ENCODE measurements at places on chromosomes 2 and 18.

DNA sequence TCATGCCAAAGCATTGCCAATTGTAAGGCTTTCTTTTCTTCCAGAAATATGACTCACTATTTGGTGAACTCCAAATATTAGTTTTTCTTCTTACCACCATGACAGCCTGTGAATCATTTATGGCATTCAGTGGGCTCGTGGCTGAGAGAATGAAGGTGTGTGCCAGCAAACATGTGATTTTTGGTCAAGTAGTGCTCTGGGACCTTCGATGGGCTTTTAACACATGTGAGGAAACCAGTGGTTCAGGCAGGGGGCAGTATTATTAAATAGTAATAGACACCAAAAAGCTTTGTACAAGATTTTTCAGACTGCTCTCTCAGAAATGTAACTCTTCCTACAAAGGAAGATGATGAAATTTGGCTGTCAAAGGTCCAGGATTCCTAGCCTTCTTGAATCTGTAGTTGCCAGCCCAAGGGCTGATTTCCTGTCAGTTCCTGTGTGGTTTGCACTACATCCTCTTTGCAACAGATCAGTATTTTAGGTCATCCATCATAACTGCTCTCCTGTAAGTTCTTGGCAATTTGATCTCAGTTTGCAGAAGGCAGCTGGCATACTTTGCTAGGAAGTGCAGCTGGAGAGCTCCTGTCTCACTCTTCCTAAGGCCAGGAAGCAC is 64.3 kb downstream of the BABAM2 start:
- peak; percentile 46 for DNase-seq

GRCh38 chr2:26691161-26691560 is 1.4 kb upstream of the KCNK3 start:
- DNase-seq = no peak

DNA sequence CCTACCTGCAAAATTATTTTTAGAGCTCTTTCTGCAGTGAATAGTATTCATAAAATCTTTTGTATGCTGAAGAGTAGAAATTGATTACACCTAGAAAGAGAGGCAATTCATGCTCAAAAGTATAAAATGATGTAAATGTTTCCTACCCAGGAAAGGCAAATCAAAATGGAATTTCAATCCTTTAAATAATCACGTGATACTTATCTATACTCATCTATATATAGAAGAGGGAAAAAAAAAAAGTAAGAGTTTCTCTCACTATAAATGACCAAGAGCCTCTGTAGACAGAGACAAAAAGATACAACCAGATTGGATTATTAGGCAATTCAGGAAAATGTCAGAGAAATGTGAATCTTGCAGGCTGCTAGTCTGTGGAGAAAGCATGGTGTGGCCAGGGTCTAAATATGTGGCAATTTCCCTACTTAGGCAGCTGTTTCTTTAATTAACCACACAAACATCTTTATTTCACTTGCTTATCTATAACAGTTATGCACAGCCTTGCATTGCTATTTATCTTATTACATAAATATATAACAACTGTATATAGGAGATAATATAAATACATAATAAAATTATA is 39.5 kb downstream of the METTL8 start:
- DNase-seq = no peak

GRCh38 chr2:151193576-151193975 is 68.1 kb downstream of the RBM43 start:
- DNase-seq = no peak

DNA sequence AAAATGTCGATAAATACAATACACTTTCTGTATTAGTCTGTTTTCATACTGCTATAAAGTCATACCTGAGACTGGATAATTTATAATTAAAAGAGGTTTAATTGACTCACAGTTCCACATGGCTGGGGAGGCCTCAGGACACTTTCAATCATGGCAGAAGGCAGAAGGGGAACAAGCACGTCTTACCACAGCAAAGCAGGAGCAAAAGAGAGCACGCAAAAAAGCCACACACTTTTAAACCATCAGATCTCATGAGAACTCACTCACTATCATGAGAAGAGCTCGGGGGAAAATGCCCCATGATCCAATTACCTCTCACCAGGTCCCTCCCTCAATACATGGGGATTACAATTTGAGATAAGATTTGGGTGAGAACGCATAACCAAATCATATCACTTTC is 256.7 kb downstream of the ANAPC1 start:
- DNase-seq = no peak

GRCh38 chr18:43572163-43572562 is 294.9 kb upstream of the SYT4 start:
- DNase-seq = no peak

GRCh38 chr2:179751163-179751809 is 110.1 kb downstream of the ZNF385B start:
- no peak for DNase-seq

Data from caudate nucleus (tissue), 63 donors.